ENCODE measurements at places on chromosomes 2 and 18.

- DNase-seq, result no peak
These were observed 394.4 kb downstream of the FIGN start for GRCh38 chr2:163341426-163341825.

- DNase-seq, result no peak
These were observed 58.8 kb downstream of the ST6GAL2 start for GRCh38 chr2:106827158-106827557.

DNA sequence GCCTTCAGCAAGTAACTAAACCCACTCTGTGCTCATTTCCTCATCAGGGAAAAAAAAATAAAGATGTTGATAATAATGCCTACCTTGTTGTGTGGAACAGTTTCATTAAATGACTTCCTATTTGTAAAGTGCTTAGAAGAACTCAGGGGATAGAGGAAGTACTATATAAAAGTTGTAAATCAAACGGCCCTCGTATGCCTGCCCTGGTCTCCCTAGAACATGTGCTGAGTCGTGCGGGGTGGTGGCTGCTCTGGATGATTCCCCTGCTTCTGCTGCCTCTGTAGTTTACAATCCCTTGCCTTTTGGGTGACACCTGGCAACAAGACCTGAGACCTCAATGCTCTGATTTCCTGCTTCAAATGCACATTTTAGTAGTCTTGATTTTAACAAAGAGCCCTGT, 170.0 kb downstream of the CERS6 start:
- no peak for DNase-seq

DNA sequence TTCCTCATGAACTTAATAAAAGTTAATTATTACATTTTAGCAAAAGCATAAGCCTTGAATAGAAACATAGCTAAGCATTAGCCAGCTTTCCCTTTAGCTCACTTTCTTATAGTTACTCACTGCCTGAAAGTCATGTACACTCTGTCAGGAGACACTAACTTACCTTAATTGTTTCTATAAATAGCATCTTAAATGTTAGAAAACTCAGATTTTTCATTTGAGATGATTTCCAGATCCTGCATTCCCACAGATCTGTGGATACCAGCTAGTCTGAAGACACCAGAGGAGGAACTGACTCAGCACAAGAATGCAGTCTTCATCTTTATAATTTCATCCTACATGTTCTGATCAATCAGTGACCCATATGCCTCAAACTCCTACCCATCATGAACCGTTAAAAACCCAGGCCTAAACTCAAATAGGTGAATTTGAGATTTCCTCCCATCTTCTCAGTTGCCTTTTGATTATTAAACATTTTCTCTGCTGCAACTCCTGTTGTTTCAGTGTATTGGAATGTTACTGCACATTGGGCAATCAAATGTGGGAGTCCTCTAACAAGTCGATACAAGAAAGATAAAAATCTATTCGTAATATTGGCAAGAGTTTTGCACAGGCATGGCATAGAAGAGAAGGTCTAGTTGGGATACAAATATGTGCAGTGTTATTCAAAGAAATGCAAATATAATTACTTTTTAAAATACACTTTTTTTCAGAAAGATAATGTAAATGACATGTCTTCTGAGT, 857.4 kb upstream of the CDH2 start:
- DNase-seq, result no peak

GRCh38 chr2:26316041-26316440, 29.9 kb upstream of the SELENOI start:
- no peak for DNase-seq

DNA sequence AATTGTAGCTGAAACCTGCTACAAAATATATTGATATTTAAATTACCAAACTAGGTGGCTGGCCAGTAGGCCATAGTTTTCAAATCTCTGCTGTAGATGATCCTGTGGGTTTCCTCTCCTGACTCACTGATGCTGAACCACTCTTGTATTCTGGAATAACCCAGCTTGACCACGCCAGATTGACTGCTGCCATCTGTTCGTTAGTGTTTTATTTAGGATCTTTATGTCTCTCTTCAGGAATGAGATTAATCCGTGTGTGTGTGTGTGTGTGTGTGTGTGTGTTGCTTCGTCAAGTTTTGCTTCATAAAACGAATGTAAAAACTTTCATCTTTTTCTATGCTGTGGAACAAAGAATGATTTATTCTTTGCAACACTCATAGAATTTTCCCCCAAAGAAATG, 187.1 kb downstream of the DYSF start:
- DNase-seq, result peak; percentile 64
